ENCODE measurements at places on chromosomes 11 and 22. TPM values are rescaled to one million over a fixed set of nuclear protein-coding genes. Genes with fewer than 3 reads are reported as not detected.

Gene ZC3H12C
- total RNA-seq, result 6.8 TPM

Gene SOX6
- 11.1 TPM for total RNA-seq

- no peak overlapping the region for H3K4me3 ChIP-seq
- peak; percentile 58 for DNase-seq
- H3K36me3 ChIP-seq, result no peaks in the 10 kb centered on the region
- no peak overlapping the region for H3K27ac ChIP-seq
- no peaks in the 10 kb centered on the region for H3K4me1 ChIP-seq
- H3K27me3 ChIP-seq, result no peaks in the 10 kb centered on the region
Measured at GRCh38 chr11:116605543-116606459, 167.0 kb downstream of the BUD13 start.

DNA sequence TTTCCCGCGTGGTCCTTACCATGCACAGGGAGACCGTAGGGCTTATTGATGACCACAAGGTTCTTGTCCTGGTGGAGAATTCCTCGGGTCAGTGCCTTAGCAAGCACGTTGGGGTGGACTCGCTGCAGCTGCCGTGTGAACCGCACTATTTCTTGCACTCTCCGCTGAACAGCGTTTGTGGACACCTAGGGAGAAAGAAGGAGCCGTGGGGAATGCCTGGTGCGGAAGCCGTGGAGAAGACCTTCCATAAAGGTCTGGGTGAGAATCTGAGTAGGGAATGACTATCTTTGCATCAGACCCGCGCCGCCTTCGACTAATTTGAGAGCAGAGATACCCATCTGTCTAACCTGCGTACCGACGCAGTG, 597 bp downstream of the RPUSD4 start:
- H3K27me3 ChIP-seq, result no peaks in the 10 kb centered on the region
- peaks cover 6% of the 10 kb centered on the region for H3K36me3 ChIP-seq
- H3K4me3 ChIP-seq, result peak overlapping the region; percentile 97
- DNase-seq, result no peak
- H3K4me1 ChIP-seq, result peaks cover 44% of the 10 kb centered on the region

Gene CDC42EP1
- total RNA-seq, result 29.5 TPM

Gene FLRT1
- total RNA-seq, result 0.02 TPM

DNA sequence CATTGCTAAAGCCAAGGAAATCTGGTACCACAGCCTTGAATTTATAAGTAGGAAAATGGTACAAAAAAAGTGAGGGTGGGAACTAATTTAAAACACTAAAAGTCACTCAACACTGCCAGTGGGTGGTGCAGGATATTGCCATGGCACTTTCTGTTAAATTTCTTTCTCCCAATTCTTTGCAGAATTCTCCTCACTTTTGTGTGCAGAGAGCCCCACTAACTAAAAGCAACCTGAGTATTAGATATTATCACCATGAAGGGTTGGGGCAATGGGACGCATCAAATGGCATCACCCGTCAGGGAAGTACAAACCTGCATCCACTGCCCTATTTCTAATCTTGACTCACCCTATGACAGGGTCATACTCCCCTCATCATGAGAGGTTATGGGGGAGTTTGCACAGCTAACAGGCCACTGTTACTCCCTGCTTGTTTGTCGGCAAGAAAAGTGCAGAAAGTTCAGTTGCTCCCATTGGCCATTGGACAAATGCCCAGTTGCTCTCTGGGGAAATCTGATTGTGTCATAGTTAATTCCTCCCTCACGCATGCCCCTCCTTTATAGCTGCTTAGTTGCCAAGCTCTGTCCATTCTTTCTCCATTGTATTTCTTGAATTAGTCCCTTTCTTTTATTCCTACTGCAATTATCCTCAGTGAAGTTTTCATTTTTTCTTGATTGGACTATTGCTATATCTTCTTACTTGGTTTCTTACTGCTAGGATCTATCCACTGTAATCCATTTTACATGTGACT, 93.8 kb upstream of the BLID start:
- 0 out of 2 replicates have a peak, but pooled peaks cover 1% of the 10 kb centered on the region for H3K27me3 ChIP-seq
- no peak overlapping the region for H3K4me3 ChIP-seq
- peaks cover 21% of the 10 kb centered on the region for H3K4me1 ChIP-seq

- H3K4me1 ChIP-seq, result no peaks in the 10 kb centered on the region
- no peaks in the 10 kb centered on the region for H3K27me3 ChIP-seq
- H3K4me3 ChIP-seq, result no peak overlapping the region
- H3K36me3 ChIP-seq, result no peaks in the 10 kb centered on the region
- no peak overlapping the region for H3K27ac ChIP-seq
Measured at GRCh38 chr22:37258005-37258752, 14.1 kb upstream of the RAC2 start.

DNA sequence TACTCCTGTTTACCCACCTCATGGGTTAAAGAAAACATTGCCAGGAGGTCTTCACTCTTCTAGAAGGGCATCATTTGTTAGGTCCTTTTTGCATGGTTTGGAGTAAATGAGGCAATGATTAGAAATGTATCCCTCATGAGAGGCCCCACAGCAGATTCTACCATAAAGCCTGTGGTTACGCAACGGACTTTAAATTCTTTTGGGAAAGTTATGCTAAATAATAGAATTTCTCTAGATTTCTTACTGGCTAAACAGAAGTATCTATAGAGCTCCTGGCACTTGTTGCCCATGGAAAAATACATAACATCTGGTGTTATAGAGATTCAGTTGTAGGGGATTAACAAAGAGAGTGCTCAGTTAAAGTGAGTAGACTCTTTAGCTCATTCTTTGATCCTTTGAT, 15.1 kb upstream of the ATXN10 start:
- H3K4me3 ChIP-seq, result no peak overlapping the region
- DNase-seq, result peak; percentile 43
- peak overlapping the region; percentile 19 for H3K27ac ChIP-seq
- H3K36me3 ChIP-seq, result no peaks in the 10 kb centered on the region

DNA sequence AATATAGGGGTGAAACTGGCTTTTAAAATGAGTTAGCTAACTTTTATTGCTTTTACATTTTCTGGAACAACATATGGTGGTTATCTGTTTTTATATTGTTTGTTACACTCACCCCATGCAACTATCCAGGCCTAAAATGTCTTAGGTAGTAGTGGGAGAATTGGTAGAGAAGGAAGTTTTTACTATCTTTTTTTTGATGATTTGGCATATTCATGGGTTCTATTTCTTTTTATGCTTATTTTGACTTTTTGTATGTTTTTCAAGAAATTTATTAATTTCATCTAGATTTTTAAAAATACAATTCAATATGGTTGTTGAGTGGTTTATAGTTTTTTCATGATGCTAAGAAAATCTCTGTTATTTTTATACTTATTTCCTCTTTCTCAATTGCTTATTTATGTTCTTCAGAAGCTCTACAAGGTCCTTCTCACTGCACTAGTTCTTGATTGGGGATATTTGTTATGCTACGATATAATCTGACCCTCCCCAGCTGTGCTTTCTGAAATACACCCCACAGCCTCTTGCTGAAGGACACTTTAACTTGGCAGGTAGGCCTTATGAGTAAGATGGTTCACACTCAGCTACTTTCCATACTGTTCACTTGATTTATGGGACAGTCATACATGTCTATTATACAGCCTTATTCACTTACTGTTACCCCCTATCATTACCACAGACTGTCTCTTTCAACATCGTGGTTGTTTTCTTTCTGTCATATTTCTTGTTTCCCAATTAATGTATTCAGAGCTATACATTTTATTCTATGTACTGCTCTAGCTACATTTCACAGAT, 431.2 kb downstream of the METTL15 start:
- no peak for DNase-seq
- no peak overlapping the region for H3K27ac ChIP-seq
- H3K36me3 ChIP-seq, result no peaks in the 10 kb centered on the region
- no peak overlapping the region for H3K4me3 ChIP-seq
- no peaks in the 10 kb centered on the region for H3K27me3 ChIP-seq

DNA sequence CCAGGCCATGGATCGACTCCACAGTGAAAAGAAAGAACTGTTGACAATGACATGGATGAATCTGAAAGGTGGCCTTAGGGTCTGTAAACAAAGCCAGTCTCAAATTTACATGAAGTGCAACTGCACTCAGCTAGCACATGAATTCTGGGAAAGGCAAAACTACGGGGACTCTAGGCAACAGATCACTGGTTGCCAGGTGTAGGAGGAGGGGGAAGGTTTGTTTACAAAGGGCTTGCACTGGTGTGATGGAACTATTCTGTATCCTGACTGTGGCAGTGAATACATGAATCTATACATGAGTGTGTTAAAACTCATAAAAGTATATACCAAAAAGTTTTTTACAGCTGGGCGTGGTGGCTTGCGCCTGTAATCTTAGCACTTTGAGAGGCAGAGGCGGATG, 27.3 kb downstream of the ALX4 start:
- H3K4me3 ChIP-seq, result no peak overlapping the region
- no peak for DNase-seq
- H3K27ac ChIP-seq, result no peak overlapping the region
- peaks cover 7% of the 10 kb centered on the region for H3K4me1 ChIP-seq
- H3K27me3 ChIP-seq, result peaks cover 12% of the 10 kb centered on the region

GRCh38 chr11:19933801-19934488, 221.3 kb downstream of the NAV2 start:
- DNase-seq, result no peak
- H3K4me1 ChIP-seq, result peaks cover 26% of the 10 kb centered on the region
- no peak overlapping the region for H3K4me3 ChIP-seq
- no peaks in the 10 kb centered on the region for H3K36me3 ChIP-seq

- H3K27ac ChIP-seq, result no peak overlapping the region
- no peaks in the 10 kb centered on the region for H3K36me3 ChIP-seq
- H3K4me3 ChIP-seq, result no peak overlapping the region
- DNase-seq, result no peak
Measured at GRCh38 chr11:23311986-23312940, 452.0 kb upstream of the CCDC179 start.

DNA sequence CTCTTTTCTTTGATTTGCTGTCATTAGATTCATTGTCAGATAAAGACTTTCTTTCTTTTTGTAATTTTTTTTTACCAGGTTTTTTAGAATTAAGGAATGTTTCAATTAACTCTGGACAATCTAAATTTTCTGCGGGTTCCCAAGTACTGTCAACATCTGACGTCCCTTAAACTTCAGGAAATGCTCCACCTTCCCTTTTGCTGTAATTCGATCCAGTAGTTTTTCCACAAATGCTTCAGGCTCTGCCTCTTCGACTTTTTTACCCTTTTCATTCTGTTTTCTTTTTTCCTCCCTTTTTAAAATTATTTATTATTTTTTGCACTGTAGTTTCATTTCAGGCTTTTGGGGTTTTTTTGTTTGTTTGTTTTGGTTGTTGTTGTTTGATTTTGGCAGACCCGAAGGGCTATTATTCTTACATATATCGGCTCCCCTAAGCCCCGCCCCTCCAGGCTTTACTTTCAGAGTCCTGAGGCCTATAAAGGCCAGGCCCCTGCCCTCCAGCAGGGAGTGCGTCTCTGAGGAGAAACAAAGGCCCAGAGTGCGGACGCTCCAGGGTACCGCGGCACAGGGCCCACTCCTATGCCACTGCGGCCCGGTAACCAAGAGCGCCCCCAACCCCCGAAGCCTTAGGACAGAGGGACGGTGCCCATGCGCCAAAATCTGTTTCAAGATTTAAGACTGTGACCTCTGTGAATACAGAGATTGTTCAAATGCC, 116.4 kb downstream of the TYR start:
- H3K36me3 ChIP-seq, result no peaks in the 10 kb centered on the region
- no peak for DNase-seq
- H3K27me3 ChIP-seq, result no peaks in the 10 kb centered on the region
- H3K4me1 ChIP-seq, result no peaks in the 10 kb centered on the region
- H3K4me3 ChIP-seq, result no peak overlapping the region
- H3K27ac ChIP-seq, result no peak overlapping the region

Gene KRTAP5-9
- not detected for total RNA-seq

DNA sequence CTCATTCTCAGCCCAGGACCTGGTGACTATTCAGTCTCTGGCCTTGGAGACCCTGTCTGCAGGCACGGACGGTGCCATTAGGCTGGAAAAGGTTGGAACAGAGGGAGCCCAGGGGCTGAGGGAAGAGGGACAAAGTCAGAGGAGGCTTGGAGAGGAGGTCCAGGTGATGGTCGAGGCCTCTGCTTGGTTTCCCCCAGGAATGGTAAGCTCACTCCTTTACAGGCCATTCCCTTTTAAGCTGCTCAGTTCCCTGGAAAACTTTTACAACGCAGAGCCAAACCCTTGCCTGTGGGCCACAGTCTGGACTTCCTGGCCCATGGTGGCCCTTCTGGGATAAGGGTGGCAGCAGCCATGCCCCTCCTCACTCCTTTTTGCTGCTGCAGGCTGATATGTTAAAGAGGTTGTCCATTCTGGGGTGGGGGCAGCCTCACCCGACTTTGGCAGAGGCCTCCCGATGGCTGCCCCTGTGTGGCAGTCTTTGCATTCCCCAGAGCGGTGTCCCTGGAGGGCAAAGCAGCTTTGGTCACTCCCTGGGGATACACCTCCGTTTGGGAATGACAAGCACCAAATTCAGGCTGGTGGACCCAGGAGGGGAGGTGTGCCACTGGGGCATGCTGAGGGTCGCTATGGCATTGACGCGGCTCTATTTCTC, 34.0 kb upstream of the RFPL3 start:
- no peak for DNase-seq
- no peak overlapping the region for H3K27ac ChIP-seq
- no peaks in the 10 kb centered on the region for H3K27me3 ChIP-seq
- no peak overlapping the region for H3K4me3 ChIP-seq
- H3K4me1 ChIP-seq, result no peaks in the 10 kb centered on the region

Gene TM7SF2
- 28.8 TPM for total RNA-seq

GRCh38 chr11:117843666-117844484, 19.3 kb upstream of the FXYD2 start:
- H3K4me1 ChIP-seq, result no peaks in the 10 kb centered on the region
- H3K4me3 ChIP-seq, result no peak overlapping the region
- peaks cover 8% of the 10 kb centered on the region for H3K27me3 ChIP-seq
- no peak for DNase-seq

- peaks cover 9% of the 10 kb centered on the region for H3K4me1 ChIP-seq
- peak overlapping the region; percentile 56 for H3K4me3 ChIP-seq
- no peaks in the 10 kb centered on the region for H3K27me3 ChIP-seq
- no peaks in the 10 kb centered on the region for H3K36me3 ChIP-seq
- DNase-seq, result no peak
Measured at GRCh38 chr11:121426476-121427399, 25.4 kb upstream of the SORL1 start.

Gene KCNK4
- total RNA-seq, result not detected

DNA sequence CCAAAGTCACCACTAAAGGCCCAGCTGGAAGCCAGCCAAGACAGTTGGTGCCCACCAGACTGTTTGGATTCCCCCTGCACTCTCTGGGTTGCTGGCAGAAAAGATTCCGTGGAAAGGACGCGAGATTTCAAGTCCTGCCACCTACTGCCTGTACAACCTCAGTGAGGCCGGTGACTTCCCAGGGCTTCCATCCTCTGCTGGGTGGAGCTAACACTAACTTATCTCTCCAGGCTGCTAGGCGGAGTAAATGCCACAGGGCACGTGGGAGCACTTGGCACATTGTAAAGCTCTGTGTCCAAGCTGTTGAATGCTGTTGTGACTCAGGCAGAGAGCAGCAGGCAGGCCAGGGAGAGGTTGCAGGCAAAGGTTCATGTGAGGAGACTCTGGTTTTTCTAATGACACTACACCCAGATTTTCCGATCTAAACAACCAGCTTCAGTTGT, 50.9 kb upstream of the CDON start:
- DNase-seq, result peak; percentile 84
- peak overlapping the region; percentile 9 for H3K4me3 ChIP-seq
- peaks cover 17% of the 10 kb centered on the region for H3K27me3 ChIP-seq
- H3K4me1 ChIP-seq, result peaks cover 72% of the 10 kb centered on the region
- peak overlapping the region; percentile 2 for H3K27ac ChIP-seq

Gene OR8G5
- total RNA-seq, result not detected

- DNase-seq, result no peak
- no peaks in the 10 kb centered on the region for H3K36me3 ChIP-seq
- H3K4me1 ChIP-seq, result no peaks in the 10 kb centered on the region
- no peak overlapping the region for H3K4me3 ChIP-seq
Measured at GRCh38 chr11:35427071-35427470, 7.7 kb upstream of the SLC1A2 start.

Gene TBX10
- 0.27 TPM for total RNA-seq

Gene PPP2R1B
- total RNA-seq, result 56.8 TPM

Measured in HepG2 (cell line).